ENCODE measurements at places on chromosomes 3 and 15.

DNA sequence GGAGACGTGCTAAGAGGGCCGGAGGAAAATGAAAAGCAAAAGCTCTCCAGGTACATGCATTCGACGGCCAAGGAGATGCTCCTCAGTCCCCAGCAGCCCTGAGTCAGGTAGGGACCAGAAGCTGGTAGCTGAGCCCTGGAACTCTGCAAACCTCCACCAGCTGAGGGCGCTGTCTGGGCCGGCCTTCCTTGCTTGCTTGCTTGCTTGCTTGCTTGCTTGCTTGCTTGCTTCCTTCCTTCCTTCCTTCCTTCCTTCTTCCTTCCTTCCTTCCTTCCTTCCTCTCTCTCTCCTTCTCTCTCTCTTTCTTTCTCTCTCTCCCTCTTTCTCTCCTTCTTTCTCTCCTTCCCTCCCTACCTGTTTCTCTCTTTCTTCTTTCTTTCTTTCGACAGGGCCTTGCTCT lies 94.6 kb upstream of the RASGRF1 start:
- DNase-seq = no peak

- DNase-seq = no peak
Observed at GRCh38 chr3:112582244-112582874, 20.5 kb downstream of the SLC35A5 start.

- DNase-seq = no peak
Observed at GRCh38 chr15:94070356-94071295, 160.7 kb upstream of the MCTP2 start.

DNA sequence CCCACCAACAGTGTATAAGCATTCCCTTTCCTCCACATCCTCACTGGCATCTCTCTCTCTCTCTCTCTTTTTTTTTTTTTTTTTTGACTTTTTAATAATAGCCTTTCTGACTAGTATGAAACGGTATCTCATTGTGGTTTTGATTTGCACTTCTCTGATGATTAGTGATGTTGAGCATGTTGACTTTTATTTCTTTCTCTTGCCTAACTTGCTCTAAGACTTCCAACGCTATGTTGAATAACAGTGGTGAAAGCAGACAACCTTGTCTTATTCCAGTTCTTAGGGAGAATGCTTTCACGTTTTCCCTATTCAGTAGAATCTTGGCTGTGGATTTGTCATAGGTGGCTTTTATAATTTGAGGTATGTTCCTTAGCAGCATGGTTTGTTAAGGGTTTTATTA lies 249.4 kb upstream of the MDFIC2 start:
- no peak for DNase-seq

DNA sequence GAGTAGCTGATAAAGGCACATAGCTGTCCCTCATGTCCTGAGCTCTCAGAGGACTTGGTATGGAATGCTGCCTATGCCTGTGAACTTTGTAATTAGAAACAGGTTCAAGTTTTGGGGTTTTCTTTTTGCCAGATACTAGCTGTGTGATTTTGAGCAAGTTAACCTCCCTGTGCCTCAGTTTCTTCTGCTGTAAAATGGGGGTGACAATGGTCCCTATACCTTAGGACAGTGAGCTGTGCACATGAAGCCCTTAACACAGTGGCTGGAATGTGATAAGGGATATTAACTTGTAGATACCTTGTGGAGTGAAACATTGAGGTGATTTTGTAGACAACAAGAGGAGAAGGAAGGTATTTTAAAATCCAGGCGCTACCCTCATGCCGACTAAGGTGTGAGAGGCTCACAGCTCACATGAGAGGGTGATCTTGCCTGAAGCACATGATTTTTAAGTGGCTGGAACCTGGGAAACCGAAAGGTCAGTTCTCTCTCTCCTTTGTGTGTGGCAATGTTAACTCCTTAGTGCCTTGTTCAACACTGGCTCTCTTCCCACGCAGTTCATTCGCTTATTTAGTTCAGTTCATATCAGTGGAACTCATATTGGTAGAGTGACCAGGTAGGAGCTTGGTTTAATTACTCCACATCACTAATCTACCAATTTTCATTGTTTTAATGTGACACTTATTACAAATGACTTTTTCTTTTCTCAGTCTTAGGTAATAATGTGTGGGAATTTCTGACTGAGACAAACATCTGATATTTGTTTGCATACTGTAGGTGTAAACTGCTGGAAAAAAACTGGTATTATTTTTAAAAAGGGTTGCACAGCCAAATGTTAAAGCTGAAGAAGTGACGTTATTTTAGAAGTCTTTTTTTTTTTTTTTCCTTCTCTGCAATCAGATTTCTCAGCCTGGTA lies 236.2 kb downstream of the ITPR1 start:
- DNase-seq = no peak

- DNase-seq = no peak
Observed at GRCh38 chr3:128075522-128076482, 23.6 kb downstream of the SEC61A1 start.

DNA sequence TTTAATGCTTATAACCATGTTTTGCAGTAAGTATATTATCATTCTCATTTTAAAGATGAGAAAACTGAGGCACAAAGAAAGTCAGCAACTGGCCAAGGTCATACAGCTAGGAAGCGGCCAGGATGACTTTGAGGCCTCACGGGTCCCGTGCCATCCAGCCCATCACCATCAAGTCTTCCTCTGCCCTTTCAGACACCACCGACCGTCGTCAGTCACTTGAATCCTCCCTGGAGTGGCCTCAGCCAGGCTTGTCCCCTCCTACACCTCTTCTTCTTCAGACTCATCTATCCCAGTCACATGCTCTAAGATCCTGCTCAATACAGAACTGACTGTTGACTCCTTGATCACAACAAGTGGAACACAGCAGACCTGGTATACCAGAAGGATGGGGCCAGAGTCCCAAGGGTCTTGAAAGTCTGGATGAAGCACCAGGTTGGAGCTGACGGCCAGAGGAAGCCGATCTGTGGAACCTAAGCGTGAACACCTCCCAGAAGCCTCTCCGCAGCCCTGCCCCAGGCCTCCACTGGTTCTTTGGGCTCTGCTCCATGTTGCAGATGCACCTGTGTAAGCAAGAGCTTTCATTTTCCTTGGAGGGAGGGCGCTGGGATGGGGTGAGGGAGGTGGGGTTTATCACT lies 22.1 kb downstream of the ITGA11 start:
- DNase-seq = no peak

DNA sequence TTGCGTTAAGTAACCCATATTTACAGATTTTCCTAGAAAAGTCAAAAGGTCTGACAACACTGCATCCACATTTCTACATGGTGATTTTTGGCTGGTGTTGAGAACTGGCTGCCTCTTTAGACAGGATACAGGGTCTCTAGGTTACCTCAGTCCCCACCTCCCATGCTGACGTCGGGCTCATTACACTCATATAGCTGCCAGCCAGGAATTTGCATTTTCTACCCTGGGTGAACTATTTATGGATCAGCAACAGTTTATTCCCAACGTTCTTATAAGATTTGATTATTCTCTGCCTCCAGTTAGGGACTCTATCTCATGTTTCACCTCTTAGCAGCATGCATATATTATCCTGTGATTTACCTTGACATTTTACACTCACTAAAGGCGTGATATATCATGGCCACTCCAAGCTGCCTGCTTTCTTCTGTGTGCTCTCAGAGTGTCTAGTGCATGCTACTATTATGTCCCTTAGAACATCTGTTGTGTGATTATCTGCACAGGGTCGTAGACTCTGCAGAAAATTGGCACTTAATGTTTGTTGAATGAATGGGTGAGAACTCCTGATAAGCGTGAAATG lies 49.0 kb downstream of the CLDN11 start:
- DNase-seq = no peak

- DNase-seq = no peak
Observed at GRCh38 chr15:47213883-47214282, 503.4 kb upstream of the SEMA6D start.
